CD4-positive, CD25-positive, alpha-beta regulatory T cell (primary cell): ENCODE measurements at places on chromosomes 7 and 10. TPM values are rescaled to one million over a fixed set of nuclear protein-coding genes. Genes with fewer than 3 reads are reported as not detected.

DBF4 gene
- 47.2 TPM for polyA plus RNA-seq

PRKG1 gene
- not detected for polyA plus RNA-seq

EXOSC1 gene
- polyA plus RNA-seq: 105 TPM

UBTD1 gene
- 0.22 TPM for polyA plus RNA-seq

RAPGEF5 gene
- not detected for polyA plus RNA-seq

OR13A1 gene
- not detected for polyA plus RNA-seq

POR gene
- 51.3 TPM for polyA plus RNA-seq

ZEB1 gene
- polyA plus RNA-seq: 40.2 TPM

RPEL1 gene
- polyA plus RNA-seq: not detected

MINDY4 gene
- 1.0 TPM for polyA plus RNA-seq

FAM25C gene
- polyA plus RNA-seq: not detected

PSTK gene
- 8.4 TPM for polyA plus RNA-seq

KDM7A gene
- 3.9 TPM for polyA plus RNA-seq

C7orf57 gene
- polyA plus RNA-seq: not detected

RARRES2 gene
- polyA plus RNA-seq: not detected

PNLIP gene
- not detected for polyA plus RNA-seq

DOCK1 gene
- polyA plus RNA-seq: not detected

LIPF gene
- polyA plus RNA-seq: not detected

ANKRD1 gene
- polyA plus RNA-seq: not detected

AZGP1 gene
- polyA plus RNA-seq: not detected

ELFN1 gene
- polyA plus RNA-seq: not detected

GTPBP4 gene
- 20.7 TPM for polyA plus RNA-seq

HOXA9 gene
- not detected for polyA plus RNA-seq
